ENCODE measurements at places on chromosomes 5 and 9.

DNA sequence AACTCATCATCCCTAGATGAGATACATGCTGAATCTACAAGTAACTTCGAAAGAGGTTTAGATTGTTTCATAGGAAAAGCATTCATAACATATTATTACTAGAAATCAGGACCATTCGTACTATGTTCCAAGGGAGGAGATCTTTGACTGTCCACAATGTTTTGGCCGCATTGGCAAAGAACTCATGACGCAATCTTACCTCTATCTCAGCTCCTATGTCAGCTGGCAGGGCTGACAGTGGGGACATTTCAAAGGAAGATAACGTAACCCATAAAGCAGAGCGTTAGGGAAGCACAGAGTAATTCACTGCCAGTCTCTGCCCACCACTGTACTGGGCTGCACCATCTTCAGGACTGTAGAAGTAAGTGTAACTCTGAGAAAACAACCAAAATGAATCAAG, 69.7 kb downstream of the EFNA5 start:
- no peak for DNase-seq

DNA sequence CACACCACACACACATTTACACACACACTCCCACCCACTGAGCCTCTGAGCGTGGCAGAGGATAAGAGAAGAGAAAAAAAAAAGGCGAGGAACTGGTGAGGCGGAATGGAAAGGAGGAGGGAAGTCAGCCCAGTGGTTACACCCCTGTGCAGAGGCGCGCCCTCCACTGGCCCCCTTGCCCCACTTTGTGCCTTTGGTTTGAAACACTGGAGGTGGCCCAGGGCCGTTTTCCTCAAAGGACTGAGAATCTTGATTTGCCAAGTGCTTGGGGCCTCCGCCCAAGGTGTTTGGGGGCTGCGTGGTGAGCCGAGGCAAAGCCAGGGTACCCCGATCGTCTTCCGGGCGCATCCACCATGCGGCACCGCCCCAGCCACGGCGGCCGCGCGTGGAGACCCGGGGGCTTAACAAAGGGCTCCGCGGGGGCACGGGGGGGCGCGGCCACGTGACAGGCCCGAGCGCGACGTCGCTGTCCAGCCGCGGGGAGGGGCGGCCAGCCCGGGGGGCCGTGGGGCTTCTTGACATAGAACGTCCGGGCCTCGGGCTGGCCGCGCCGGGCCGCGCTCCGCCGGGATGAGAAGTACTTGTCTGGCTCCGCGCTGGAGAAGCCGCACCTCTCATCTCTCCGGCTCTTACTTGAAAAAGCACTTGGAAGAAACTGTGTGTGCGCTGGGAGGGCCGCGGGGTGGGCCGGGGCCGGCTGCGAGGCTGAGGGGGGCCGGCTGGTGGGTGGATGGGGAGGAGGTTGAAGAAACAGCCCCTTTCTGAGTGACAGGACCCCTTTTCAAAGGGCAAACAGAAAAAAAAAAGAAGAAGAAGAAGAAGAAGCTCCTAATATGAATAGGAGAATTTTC, 21.0 kb downstream of the NR2F1 start:
- DNase-seq, result no peak

DNA sequence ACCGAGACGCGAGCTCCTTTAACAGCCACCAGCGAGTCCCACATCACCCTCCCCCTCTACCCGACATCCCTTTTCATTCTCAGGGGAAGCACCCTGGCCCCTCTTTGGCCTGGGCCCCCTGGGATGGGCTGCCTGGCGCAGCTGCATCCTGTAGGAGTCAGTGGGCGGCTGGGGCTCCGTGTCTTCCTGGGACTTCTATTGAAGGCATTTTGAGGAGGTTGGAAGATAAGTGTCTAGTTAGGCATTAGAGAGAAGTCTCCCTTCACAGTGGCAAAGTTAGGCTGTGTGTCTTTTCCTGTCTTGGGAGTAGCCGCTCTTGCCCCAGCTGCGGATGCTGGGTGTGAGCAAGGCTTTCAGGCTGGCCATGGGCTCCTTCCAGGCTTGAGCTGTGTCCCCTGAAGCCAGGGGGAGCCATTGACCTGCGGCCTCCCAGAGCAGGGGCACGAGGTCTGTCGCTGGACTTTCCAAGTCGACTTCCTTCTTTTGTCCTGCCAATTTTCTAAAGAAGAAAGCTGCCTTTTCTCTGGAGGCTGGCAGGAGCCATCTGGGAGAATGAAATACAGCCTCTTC, 18.6 kb upstream of the NKD2 start:
- no peak for DNase-seq

DNA sequence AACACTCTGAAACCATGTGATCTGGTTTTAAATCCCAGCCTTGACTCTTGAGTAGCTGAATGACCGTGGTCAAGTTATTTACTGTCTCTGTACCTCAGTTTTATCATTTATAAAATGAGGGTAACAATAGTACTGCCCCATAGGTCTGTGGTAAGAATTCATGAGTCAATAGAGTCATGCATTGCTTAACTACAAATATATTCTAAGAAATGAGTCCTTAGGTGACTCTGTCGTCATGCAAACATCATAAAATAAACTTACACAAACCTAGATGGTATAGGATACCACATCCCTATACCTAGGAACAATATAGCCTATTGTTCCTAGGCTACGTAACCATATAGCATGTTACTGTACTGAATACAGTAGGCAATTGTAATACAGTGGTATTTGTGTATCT, 20.3 kb upstream of the ABCA1 start:
- no peak for DNase-seq

- DNase-seq, result no peak
Measured at GRCh38 chr9:130736834-130737233, 43.3 kb downstream of the EXOSC2 start.

DNA sequence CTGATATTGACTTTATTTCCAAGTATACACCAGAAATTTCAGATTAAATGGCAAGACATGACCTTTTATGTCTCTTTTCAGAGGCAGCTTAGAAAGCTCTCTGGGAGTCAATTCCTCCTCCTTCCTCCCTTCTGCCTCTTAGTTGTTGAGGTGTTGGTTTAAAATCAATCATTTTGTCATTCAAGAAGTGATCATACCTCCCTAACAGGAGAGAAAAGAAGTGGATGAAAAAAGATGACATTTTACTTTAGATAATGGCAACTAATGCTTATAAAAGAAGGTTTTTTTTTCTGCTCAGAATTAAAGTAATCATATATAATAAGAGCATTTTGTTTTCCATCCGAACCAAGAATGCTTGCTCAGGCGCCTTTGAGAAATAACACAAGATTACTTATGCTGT, 448.7 kb downstream of the CTNND2 start:
- DNase-seq, result no peak

DNA sequence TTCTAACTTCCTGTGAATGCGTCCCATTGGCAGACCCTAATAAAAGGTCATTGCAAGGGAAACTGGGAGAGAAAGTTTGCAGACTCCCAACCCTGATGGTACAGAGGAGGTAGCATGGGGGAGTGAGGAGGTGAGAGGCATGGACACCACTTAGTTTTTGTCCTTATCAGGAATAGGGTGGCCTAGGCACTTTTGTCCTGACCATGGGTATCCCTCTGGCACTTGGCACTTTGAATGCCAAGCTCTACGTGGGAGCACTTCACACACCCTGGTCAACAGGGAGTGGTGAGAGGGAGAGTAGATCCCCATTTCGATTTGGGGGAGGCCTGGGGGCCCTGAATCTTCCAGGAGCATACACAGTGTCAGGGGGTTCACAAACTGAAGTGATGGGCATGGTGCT, 75.6 kb upstream of the SH3PXD2B start:
- DNase-seq, result no peak

GRCh38 chr5:5005353-5005752, 134.8 kb upstream of the ADAMTS16 start:
- DNase-seq, result no peak

- no peak for DNase-seq
Measured at GRCh38 chr5:10303699-10304170, 4.0 kb downstream of the CMBL start.

DNA sequence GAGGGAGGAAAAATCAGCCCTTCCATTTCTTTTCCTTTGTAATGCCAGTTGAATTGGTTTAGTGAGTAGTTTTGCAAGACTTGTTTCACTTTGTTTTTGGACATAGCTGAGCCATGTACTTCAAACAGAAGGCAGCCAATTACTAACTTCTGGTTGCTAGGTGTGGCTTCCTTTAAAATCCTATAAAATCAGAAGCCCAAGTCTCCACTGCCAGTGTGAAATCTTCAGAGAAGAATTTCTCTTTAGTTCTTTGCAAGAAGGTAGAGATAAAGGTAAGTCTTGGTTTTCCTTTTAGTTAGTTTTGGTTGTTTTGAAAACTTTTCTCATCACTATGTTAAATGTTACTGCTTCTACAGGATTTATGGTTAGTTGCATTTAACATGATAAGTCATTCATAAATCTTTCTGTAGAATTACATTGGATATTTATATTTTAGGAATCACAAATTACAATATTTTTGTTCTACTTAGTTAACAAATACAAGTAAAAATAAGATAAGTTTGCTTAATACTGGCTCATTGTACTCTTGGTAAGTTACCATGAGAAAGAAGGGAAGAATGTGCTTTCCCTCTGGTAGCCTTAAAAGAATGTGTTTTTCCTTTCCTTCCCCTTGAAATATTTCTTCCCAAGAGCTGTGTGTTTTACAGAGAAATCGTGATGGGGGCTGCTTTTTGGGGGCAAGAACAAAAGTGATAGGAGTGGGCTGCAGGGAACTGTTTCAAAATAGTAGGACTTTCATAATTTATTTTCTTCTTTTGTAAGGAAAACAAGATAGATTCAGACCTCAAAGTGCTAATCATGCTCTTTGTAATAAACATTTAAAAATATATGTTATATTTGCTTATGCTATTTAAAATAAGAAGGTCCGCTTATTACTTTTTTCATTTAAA, at the start of gene ANXA1:
Gene ANXA1 (plus strand): TSS at position 213 of the 890 bp plus-strand sequence. CDS start 6,671 bp downstream, outside the sequence.
- DNase-seq, result peak; percentile 63

DNA sequence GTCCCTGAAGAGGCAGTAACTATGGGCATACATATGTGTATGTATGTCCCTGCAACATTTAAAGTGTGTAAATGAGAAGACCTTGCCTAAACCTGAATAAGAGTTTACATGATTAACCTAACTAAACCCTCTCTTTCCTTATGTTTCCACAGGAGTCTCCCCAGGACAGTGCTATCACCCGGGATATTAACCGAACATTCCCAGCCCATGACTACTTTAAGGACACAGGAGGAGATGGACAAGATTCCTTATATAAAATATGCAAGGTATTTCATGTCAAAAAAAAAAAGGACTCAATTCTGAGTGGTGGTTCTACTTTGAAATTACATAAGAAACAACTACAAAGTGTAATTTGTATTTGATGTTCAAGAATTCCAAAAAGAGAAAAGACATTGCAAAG, 31.7 kb downstream of the GPR21 start:
- no peak for DNase-seq

DNA sequence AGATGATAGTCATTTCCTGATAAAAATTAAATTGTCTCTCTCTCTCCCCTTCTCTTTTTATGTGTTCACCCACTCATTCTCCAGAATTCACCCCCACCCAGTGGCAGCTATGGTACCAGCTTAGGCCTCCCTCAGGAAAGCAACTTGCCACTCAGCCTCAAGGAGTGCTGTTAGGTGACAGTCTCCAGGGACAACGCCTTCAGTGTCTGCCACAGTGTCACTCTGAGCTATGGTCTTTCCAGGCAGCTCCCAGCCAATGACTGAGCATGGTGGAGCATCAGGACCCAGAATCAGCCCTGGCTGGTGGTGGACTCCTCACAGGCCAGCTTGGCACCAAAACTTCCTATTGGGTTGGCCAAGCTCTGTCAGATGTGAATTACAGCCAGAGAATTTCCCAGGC, 140.9 kb upstream of the PIK3R1 start:
- no peak for DNase-seq

- no peak for DNase-seq
Measured at GRCh38 chr5:102211165-102211564, 84.9 kb downstream of the SLCO4C1 start.

All from SW480 (cell line).